Left renal pelvis (tissue), 4 donors: ENCODE measurements at places on chromosomes 13 and 19.

DNA sequence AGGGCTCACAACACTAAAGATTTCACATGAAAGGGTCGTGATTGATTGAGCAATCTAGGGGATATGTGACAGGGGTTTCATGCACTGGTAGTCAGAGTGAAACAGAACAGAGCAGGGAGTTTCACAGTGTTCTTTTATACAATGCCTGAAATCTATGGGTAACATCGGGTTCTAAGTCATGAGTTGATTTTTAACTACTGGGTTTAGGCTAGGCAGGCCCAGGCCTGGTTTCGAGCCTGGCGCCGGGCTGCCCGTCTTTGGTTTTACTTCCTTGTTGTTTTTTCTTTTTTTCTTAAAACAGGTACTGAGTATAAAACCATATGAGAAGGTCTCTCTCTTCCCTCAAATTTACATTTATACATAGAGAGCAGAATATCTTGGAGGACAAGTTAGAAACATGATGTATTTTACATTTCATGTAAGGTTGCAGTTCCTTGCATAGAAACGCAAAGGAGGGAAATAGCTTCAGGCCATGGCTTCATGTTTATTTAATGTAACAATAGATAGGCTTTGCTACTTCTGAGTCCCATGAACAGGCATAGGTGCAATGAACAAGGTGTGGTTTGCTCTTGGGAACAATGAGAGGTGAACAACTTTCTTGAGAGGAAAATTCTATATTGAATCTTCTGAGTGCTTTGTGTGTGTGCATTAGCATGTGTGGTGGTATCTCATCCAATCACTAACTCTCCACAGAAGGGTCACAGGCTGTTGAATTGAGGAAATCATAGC, 128.9 kb upstream of the RXFP2 start:
- no peak for DNase-seq

GRCh38 chr19:41206456-41206855, 12.6 kb upstream of the AXL start:
- DNase-seq, result no peak

- DNase-seq, result no peak
Observed at GRCh38 chr13:46071590-46072249, 19.2 kb upstream of the ZC3H13 start.

DNA sequence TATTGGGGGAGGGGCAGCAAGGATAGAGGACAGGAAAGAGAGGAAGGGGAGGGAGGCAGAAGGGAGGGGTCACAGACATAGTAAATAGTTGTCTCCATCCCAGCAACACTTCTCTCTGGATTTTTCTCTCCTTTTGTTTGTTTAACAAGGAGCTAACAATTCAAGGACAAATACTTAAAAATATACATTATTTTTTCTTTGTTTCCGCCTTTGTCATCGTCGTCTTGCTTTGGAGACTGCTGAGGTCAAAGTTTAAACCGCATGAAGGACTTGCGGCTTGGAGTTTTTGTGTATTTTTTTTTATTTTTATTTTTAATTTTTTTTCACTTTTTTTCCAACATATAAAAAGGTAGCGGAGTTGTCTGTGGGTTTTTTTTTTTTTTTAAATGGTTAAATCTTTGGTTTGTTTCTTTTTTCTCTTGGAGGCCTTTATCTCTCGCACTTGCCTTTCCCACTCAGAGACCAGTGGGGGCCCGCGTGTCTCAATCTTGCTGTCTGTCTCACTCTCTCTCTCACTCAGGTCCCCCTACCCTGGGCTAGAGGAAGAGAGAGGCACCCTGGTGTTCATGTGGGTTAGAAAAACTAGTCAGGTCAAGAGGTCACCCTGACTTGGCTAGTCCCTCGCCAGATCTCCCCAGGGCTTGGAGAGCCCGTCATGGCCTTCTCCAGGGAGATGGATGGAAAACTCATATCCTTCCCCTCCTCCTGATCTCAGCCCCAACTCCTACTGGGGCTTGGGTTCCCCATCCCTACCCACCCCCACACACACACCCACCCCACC, 11.0 kb downstream of the ZNF574 start:
- no peak for DNase-seq

GRCh38 chr19:44640518-44640917, 3.2 kb upstream of the PVR start:
- no peak for DNase-seq

GRCh38 chr19:49896863-49897621, at the start of gene IL4I1:
IL4I1 (minus strand) TSS chr19:49896887; CDS start chr19:49896160, 727 bp downstream.
- DNase-seq, result no peak

GRCh38 chr13:65642996-65643395, 1587.1 kb downstream of the PCDH9 start:
- no peak for DNase-seq

GRCh38 chr13:46551410-46552302, 1.3 kb upstream of the LRCH1 start:
- no peak for DNase-seq

DNA sequence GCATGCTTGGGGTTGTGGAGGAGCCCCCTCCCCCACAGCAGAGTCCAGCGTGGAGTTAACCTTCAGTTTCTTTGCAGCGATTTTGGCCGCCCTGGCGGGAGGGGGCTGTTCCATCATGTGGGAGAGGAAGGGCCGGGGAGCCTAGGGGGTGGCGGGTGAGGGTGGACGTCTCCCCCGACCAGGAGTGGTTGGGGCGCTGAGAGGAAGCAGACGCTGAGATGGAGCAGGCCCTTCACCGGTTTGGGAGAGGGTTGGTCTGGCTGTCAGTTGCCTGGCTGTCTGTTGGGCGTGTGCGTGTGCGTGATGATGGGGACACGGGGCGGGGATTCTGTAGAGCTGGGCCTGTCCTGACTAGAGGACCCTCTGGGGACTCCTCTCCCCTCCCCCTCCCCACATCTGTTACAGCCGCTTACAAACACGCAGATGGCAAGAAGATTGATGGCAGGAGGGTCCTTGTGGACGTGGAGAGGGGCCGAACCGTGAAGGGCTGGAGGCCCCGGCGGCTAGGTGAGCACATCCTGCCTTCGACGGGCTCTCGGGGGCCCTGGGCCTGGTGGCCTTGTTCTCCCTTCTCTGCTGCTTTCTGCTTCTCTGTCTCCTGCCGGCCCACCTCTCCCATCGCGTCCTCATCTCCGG, 9.8 kb upstream of the LIN7B start:
- DNase-seq, result no peak

DNA sequence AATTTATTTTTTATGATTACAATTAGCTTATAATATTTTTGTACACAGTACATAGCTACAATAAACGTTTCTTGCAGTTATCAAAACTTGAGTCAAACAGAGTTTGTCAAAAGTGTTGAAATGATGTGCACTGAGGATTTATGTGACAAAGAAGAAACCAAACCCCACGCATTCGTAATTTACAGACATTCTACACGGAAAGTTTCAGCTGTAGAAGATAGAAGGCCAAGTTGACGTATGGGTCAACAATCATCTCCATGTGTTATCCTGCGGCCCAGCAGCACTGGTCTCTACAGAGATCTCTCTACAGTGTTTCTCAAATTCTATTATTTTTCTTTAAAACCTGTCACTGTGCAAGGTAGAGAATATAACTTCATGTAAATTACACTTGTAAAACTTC, 1507.6 kb downstream of the PCDH9 start:
- DNase-seq, result no peak

DNA sequence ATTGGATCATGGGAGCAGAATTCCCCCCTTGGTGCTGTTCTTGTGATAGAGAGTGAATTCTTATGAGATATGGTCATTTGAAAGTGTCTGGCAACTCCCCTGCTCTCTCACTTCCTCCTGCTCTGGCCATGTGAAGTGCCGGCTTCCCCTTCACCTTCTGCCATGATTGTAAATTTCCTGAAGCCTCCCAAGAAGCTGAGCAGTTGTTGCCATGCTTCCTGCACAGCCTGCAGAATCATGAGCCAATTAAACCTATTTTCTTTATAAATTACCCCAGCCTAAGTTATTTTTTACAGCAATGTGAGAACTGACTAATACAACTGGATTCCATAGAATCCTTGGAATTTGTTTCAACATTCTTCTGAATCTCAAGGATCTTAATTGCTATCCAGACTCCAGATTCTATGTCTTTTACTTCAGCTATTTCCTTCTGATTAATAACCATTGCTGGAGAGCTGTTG, 328.1 kb downstream of the SLITRK5 start:
- DNase-seq, result no peak

- DNase-seq, result no peak
Observed at GRCh38 chr19:52896431-52897137, 851 bp downstream of the ZNF320 start.

DNA sequence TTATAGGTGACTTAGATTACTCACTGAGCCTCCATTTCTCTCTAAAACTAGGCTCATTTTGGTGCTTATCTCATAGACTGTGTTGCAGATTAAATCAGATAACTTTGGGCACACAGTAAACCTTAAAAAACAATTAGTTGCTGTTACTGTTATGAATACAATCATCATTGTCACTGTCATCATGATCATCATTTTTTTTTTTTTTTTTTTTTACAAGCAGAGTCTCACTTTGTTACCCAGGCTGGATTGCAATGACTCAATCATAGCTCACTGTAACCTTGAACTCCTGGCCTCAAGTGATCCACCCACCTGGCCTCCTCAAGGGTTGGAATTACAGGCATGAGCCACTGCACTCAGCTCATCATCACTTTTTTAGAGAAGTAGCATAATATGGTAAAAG, 60.0 kb downstream of the VWA8 start:
- no peak for DNase-seq

DNA sequence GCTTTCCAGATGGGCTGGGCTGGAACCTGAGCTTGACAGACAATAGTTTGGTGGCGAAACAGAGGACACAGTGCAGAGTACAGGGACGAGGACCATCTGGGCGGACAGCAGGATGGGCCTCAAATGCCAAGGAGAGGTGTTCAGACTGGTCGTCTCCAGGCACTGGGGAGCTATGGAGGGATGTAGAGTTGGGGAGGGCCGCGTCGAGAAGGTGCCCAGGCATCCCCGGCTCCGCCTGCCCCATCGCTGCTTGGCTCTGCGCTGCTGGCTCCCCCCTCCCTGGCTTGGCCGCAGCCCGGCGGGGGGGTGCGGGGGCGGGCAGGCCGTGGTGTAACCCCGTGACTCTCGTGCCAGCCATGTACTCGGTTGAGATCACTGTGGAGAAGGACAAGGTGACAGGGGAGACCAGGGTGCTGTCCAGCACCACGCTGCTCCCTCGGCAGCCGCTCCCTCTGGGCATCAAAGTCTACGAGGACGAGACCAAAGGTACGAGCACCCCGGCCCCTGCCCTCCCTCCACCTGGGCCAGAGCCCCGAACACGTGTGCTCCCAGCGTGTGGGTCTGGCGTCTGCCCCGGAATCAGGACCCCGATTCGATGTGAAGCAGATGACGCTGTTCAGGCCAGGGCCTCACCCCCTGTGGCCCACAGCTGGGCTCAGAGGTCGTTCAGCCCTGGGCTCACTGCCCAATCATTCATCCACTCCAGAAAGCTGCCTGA, 10.8 kb upstream of the MISP start:
- DNase-seq, result no peak

- no peak for DNase-seq
Observed at GRCh38 chr13:77981281-77981881, 62.8 kb upstream of the EDNRB start.

DNA sequence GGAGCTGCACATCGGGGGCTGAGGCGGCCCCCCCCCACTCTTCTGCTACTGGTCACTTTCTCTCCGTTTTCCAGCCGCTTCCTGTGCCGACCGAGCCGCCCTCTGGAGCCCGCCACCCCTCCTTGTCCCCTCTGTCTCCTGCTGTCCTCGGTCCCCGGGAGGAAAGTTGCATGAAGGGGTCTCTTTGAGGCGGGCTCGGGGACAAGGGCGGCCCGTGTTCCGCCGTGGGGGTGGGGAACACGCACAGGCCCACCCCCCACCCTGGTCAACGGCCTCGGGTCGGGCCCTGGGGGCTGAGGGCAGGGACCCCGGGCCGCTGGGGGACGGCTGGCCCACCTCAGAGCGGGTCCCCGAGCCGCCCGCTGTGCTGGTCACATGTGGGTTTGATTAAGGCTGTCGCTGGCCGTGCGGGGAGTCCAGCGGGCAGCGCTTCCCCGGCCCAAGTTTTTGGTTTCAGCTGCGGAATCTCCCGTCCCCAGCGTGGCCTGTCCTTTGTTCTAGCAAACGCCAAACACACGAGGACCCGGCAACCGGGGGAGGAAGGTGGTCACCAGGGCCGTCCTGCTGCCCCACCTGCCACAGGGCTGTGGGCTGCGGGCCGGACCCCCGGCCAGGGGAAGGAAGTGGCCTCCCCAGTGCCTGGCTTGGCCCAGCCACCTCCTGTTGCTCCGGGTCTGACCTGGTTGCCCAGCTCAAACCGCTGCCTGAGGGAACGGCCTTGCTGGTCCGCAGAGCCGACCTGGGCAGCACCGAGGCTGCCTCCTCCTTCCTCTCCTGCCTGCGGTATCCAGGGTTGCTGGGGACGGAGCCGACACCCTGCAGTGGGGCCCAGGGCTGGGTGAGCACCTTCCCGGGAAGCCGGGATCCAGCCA, 1.9 kb downstream of the EFNA2 start:
- no peak for DNase-seq

DNA sequence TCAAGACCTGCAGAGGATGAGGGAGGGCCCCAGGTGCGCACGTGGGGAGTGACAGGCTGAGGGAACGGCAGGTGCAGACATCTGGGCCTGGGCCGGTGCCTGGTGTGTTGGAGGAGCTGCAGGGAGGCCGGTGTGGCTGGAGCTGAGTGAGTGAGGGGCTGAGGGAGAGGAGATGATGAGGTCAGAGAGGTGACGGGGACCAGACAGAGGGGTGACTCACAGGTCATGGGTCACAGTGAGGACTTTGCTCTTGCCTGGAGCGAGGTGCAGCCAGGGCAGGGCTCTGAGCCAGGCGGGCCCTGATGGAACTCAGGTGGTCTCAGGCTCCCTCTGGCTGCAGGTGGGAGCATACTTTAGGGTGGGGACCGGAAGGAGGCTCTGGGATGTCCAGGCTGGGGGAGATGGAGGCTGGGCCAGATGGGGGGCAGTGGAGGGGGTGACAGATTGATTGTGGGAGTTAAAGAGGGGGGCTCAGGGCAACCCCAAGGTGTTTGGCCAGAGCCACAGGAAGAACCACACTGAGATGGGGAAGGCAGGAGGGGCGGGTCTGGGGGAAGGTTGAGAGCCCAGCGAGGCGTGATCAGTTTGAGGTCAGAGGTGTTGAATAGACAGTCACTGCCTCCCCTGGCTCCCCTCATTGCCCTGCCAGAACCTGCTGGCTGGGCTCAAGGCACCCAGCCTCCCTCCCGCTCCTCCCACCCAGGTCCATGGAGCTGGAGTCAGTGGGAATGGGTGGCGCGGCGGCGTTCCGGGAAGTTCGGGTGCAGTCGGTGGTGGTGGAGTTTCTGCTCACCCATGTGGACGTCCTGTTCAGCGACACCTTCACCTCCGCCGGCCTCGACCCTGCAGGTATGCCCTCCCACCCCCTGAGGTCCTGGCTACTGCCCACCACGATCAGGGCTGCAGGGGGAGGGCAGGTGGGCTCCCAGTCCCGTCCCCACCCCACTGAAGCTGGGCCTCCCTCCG, 8.4 kb downstream of the ARHGAP33 start:
- no peak for DNase-seq
